ENCODE measurements at places on chromosomes 5 and 9.
A peak's percentile ranks its signal among the peaks of the same experiment; 100 is the strongest.

- no peak for DNase-seq
Observed at GRCh38 chr5:3285621-3286020, 310.0 kb upstream of the IRX1 start.

DNA sequence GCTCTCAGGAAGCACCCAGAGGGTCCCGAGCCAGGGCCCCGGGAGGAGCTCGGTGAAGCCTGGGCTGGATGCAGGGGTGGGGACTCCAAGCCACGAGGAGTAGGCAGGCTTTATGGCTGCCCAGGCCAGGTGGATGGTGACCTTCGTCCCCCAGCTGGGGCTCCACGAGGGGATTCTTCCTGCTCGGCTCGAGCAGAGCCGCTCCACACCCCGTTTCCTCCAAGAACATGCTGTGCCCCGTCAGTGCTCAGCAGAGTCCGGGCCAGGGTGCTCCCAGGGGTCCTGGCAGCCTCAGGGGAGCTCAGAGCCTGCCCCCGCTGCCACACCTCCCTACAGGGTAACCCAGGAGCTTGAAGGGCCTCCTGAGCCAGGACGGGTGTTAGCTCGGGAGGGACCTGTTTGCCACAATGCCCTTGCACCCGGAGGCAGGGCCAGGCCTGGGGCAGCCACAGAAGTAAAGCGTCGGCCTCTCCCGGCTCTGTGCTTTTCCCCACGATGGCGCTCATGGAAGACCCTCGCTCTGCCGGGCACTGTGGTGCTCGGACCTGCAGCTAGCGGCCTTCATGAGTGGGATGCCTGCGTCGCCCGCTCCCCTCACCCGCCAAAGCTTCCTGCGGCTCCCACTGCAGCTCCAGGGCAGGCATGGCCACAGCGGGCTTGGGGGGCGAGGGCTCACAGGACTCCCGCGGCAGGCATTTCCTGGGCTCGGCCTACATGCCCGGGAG, 86.8 kb downstream of the KCNT1 start:
- no peak for DNase-seq

DNA sequence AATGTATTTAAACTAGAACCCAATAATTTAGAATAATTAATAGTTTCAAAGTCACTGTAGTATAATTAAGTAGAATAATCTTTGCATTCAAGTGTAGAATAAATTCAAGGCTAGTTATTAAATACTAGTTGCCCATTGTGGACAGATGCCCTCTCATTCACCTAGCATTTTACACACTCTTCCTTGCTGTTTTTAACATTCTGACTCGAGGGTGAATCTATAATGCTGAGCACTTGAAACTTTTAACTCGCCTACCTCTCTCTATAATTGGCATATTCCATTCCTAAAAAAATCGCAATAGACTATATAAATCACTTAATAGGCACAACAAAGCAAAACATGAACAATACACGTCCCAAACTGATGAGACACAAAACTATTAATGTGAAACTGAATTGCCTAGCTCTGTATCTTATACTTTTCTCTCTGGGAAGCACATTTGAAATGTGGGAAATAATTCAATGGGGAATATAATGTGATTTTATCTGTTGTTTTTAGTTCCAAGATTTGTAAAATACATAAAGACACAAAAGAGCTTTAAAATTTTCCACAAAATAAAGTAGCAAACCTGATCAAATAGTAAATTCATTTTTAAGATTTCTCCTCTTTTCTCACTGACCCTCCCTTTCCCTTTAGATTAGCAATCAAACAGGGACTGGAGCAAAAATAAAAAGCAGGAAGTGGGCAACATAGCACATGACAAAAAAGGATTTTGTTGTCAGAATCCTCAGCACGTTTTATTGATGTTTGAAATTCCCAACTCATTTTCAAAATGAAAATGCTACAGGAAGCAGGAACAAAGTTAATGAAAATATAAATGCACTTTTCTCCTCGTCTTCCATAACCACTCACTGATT, 295.6 kb downstream of the PDE4D start:
- DNase-seq = no peak

DNA sequence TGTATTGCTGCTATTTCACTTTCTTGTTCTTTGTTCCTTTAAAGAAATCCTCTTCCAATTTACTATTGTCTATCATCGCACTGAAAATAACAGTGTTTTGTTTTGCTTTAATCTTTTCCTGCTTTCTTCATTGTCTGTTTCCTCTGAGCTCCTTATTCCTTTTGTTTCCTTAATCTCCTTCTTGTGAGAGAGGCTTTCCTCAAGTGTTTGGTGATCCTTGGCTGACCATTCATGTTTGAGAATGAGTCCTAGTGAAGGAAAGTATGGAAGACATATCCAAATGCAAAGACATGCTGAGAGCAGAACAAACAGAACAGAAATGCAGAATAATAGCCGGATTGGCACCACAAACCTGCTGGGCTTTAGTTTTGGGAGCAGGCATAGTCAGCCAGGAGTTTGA, 42.0 kb upstream of the ENTREP1 start:
- no peak for DNase-seq

DNA sequence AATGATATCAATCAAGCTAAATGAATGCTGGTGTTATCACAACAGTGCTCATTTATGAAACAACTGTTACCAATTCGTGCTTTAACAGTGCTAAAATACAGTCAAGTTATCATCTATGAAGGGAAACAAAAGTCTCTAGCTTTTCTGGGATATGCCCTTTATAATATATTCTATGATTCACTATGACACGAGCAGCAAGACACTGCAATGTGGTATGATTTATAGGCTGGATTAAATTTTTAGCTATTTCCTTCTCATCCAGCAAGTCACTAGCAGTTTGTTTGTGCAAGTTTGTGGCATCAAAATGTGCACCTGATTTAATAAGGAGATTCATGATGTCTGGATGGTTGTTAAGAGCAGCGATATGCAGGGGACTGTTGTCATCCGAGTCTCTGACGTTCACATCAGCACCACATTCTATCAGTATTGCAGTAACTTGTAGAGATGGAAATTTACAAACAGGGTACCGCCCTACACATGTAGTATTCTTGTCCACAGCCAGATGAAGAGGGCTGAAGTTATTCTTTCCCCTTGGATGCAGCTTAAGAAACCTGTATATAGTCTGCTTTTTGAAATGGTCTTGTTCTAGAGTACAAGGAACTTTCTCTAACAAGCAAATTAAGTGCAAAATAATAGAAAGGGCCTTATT, 20.3 kb downstream of the FEM1C start:
- no peak for DNase-seq

DNA sequence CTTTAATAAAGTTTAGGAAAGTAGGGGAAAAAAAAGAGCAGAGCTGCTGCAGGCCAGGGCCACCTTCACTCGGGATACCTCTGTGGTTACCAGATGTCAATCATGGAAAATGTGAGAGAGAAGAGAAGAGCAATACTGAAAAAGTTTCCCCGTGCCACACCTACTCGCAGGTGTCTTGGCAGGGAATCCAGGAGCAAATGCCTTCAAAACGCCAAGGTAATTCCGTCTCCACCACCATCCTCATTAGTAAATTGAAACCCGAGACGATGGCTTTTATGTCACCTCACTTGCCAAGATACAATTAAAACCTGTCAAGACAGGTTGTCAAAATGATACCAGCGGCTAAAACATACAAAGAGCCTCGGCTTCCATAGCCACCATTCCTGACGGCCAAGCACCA, 49.7 kb downstream of the FAM81B start:
- no peak for DNase-seq

DNA sequence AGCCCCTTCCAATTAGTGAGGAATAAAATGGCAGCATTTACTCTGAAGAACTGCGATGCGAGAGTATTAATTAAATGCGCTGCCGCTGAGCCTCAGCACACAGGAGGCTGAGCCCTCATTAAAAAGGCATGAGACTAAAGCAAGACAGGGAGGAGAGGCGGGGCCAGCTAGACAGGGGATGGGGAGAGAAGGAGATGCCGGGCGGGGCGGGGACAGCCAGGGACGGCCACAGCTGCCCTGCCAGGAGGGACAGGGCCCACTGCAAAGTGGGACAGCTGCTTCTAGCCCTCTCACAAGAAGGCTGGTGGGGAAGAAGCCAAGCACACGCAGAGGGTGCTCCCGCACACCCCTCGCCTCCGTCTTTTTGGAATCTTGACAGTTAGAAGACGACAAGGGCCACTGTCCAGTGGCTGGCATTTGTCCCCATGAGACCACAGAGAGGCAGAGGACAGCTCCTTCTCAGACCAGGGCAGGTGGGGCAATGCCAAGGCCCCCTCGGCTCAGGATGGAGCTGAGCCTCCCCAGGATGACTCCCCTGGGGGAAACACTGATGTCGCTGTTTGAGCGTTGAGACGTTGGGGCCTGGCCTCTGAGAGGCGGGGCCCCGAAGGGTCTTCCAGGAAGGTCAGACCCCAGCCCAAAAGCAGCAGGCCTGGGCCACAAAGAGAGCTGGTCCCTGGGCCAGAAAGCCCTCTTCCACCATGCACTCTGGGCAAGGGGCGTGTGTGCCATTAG, 26.9 kb downstream of the ADAMTS2 start:
- no peak for DNase-seq

- DNase-seq = no peak
Observed at GRCh38 chr5:144102979-144103378, 67.5 kb downstream of the YIPF5 start.

GRCh38 chr5:179211068-179211467, 134.2 kb downstream of the ADAMTS2 start:
- DNase-seq = no peak

DNA sequence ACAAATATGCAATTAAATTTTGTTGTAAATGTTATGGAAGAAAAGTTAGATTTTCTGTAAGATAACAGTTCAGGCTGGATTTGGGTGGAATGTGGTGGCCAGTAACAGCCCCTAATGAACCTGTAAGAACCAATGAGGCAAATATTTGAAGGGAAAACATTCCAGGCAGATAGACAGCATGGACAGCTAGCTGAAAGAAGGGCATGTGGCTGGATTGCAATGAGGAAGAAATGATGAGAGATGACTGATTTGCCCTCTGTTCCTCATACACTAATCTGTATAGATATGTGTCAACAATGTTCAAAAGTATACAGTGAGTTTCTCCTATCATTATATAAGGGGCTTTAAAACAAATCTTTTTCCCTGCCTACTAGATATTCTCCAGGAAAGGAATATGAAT, 58.8 kb downstream of the MAN2A1 start:
- no peak for DNase-seq

GRCh38 chr5:158769696-158770095, 330.0 kb downstream of the EBF1 start:
- DNase-seq = no peak

DNA sequence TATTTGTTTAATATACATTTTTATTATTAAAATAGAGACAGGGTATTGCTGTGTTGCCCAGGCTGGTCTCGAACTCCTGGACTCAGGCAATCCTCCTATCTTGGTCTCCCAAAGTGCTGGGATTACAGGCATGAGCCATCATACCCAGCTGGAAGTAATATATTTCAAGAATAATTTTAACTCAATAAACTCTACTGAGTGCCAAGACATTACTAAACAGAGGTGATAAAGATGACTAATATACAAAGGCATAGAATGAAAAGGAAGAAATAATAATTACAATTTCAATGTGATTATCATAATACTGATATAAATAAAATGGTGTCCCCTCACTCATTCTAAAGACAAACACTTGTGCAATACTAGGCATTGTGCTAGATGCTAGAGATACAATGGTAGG, 13.9 kb downstream of the GOLPH3 start:
- DNase-seq = no peak

- DNase-seq = no peak
Observed at GRCh38 chr9:17782430-17783149, 203.7 kb downstream of the SH3GL2 start.

DNA sequence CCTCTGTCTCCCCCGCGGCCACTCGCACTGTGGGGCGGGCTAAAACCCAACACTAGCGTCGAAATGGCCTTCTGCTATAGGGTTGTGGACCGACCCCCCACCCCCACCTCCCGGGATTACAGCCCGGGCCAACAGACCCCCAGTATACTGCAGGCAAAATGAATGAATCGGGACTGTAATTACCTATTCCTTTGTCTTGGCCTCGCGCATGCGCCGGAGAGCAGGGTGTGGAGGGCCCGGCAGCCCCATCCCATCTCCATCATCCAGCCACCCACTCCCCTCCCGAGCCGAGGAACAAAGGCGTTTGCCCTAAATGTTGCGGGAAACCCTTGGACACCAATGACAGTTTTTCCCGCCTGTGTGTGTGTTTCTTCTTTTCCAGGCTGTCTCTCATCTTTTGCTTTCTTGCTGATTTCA, 1.6 kb downstream of the BASP1 start:
- no peak for DNase-seq

DNA sequence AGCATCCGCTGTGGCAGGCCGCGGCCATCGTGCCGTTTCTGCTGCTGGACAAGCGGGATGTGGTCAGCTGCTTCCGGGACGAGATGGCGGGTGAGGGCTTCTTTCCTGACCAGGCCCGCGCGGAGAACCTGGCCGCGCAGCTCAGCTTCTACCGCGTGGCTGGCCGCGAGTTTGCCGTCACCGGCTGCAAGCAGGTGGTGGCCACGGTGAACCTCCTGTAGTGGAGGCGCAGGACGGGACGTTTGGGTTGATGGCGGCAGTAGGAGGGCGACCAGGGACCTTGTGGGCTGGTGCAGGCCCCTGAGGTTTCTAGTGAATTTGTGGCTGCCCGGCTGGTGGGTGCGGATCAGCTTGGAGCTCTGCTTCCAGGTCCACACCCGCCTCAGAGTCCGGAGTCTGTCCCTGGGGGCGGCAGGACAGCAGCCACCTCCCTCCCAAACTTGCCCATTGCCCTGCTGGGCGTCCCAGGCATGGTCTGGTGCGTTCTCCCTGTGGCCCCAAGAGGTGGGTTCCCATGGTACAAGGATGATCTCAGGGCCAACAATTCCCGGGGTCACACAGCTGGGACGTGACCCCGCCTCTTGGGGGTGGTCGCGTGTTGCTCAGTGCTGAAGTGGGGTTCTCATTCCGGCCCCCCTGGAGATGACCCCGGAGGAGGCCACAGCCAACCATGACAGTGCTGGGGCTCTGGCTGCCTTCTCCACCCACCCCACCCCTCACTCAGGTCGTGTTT, 2.4 kb downstream of the TOR4A start:
- no peak for DNase-seq

- DNase-seq = no peak
Observed at GRCh38 chr9:110338143-110338542, 480 bp upstream of the TXNDC8 start.

DNA sequence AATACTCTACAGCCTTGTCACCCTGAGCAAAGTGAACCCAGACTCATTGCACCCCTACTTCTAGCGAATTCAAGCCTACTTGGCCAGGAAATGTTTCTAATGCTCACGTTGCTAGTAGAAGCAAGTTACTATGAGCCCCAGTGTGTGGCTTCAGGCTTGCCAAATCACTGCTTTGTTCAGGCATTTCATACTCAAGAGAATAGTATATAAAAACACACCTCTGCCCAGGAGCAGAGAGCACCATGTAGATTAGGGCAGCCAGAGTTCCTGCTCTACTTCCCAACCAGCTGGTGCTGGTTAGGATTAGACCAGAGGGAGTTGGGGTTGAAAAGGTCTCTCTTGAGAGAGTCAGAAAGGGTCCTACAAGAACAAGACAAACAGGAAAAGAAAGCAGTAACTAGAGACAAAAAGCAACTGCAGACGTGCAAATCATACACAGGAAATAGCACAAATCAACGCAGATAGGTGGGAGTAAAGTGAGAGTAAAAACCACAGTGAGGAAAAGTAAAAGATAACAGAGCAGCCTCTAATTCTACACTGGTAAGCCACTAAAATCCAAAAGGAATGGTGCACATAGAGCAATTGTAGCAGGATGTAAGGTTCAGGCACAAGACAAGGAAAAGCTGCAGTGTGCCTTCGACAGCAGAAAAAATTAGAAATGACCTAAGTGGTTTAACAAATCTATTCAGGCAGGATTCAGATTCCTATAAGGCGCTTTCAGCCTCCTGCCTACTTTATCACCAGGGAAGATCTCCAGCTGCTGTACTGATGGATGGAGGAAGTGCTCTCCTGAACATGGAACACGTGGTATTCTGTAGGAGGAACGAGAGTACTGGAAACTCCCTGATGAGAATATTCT, 49.6 kb upstream of the KIF2A start:
- peak; percentile 26 for DNase-seq
